Activated T-helper 17 cell treated with anti-CD3 and anti-CD28 coated beads, Interleukin-2, amount 50 U/mL, for 72 hours (primary cell): ENCODE measurements at places on chromosomes 6 and 20. TPM values are rescaled to one million over a fixed set of nuclear protein-coding genes. Genes with fewer than 3 reads are reported as not detected.

The CABLES2 gene
- total RNA-seq: 6.9 TPM

The TPD52L1 gene
- total RNA-seq: 0.58 TPM

The OR2H2 gene
- not detected for total RNA-seq

The TFAP2C gene
- total RNA-seq: not detected

The CCN2 gene
- total RNA-seq: not detected

The CST2 gene
- not detected for total RNA-seq

GRCh38 chr6:604579-604978 lies 52.3 kb downstream of the HUS1B start:
- no peak for ATAC-seq

GRCh38 chr6:98695091-98695801 lies 139.1 kb upstream of the POU3F2 start:
- ATAC-seq: no peak

DNA sequence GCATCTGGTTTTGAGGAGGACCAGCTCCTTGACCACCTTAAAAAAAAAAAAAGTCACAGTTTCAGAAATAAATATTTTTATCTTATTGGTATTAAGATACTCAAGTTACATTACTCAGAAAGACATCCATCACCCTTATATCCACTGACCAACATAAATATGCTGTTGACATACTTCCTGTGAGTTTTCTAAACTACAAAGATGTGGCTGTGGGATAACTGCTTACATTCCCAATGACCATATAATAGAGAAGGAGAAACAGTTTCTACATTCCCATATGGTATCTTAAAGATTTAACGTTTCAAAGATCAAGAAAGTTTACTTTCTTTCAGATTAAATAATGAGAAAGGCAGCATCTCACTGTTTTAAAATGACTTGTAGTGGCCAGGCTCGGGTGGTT lies 46.3 kb downstream of the TP53INP2 start:
- no peak for ATAC-seq

DNA sequence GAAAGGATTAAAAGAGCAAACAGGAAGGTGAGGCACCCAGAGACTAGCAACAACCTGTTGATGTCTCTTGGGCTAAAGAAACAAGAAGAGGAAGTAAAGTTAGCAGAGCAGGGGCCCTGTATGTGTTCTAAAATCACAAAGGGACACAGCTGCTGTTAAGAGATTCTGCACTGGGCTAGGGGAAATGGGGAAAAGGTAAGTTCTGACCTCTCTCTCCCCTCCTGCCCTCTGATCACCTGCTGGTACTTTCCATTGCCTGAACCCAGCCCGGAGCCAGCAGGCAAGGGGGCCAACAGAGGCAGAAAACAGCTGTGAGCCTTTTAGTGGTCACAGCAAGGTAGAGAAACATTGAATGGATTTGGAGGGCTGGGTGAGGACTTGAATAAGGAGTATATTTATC lies 13.5 kb upstream of the CNR1 start:
- no peak for ATAC-seq

GRCh38 chr20:10255846-10256245 lies 37.2 kb downstream of the SNAP25 start:
- no peak for ATAC-seq

DNA sequence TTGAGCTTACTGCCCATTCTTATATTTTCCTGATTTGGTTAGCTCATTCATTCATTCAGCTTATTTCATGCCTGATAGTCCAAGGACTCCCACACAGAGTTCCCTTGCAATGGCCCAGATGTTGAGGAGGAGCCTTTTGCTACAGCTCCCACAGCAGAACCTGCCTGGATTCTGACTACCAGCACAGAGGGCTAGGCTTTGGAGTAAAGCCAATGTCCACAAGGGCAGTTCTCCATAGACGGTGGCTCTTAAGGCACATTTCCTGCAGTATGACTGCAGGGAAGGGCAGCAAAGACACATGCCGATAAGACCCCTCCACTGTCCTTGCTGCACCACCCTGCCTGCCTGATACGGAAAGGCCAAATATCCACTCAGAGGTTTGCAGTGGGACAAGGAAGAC lies 112.3 kb upstream of the SYNDIG1 start:
- ATAC-seq: no peak

GRCh38 chr20:24673678-24674570 lies 204.5 kb downstream of the SYNDIG1 start:
- no peak for ATAC-seq

- no peak for ATAC-seq
These were observed 139.1 kb upstream of the LAMP5 start for GRCh38 chr20:9375221-9375681.

DNA sequence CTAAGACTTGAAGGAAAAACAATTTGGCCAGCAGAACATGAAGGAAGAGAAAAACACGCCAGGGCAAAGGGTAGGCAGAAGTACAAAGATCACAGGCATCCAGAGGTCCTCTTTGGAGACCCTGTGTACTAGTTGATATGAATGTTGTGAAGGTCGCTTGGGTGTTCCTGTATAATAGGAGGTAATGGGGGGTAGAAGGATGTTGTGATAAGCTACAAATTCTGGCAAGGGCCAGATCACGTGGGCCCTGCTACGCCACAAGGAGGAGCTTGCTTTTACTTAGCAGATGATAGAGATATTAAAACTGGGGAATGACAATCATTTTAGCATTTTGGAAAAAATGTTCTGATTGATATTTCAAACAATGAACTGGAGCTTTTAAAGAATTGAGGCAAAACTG lies 878 bp upstream of the HLA-DMA start:
- no peak for ATAC-seq

- ATAC-seq: no peak
These were observed 4.3 kb downstream of the SLC26A8 start for GRCh38 chr6:36020154-36020553.
